ENCODE measurements at places on chromosomes 16 and 17.
A peak's percentile ranks its signal among the peaks of the same experiment; 100 is the strongest.

DNA sequence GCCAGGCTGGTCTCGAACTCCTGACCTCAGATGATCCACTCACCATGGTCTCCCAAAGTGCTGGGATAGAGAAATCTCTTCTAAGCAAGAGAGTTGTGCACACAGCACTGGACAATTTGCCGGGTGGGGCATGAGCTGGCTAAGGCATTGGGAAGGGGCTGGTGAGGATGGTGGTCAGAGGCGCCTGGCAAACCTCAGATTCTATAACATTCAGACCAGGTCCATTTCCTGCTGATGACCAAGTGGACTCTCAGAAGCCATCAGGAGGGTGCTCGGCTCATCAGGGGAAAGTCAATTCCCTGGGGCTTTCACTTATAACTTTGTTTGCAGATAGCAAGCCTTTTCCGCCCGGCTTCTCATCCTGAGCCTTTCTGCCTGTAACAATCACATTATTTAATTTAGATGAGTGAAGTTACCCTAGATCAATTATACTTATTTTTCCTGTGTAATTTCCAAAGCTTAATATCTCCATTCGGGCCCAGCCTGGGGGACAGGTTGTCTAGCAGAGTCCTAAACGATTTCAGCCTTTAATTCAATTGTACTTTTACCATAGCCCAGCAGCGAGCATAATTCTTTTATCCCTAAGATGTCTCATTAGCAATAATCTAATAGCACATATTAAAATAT is 15.0 kb upstream of the SLC6A2 start:
- no peak for DNase-seq

GRCh38 chr16:90040152-90041023 is 21.1 kb upstream of the DBNDD1 start:
- no peak for DNase-seq

GRCh38 chr17:19024101-19025078 is 19.8 kb upstream of the FAM83G start:
- DNase-seq, result peak; percentile 30

- DNase-seq, result no peak
Measured at GRCh38 chr17:5135726-5136579, 20.1 kb downstream of the USP6 start.

DNA sequence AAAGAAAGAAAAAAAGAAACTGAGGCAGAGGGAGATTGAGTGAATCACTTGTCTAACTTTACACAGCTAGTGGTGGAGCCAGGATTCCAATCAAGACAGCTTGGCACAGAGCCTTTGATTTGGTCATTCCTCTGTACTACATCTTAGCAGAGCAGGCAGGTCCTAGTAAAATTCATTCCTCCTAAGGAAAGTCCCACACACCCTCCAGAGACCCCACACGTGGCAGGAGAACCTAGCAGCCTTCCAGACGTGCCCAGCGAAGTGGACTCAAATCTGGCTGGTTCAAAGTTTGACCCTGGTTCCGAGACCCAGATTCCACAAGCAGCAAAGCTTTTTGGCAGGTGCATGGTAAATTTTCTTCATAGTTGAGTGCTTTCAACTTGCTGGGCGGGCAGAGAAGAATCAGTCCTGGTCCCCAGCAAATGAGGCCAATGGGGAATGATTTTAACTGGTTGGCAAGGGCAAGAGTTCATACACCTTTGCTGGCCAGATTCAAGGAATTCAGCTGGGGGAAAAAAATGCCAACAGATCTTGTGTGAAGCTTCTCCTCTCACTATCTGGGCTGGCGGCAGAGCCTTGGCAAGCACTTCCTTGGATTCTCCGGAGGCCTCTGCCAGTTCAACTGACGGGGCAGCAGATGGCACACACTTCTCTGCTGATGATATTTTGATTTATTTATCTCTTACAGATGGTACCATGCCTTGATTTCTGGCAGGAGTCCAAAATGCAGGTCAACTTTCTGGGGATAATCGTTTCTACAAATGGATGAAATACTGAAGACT is 82.4 kb downstream of the GSG1L start:
- no peak for DNase-seq

Measured in sigmoid colon (tissue), 7 donors.